ENCODE measurements at places on chromosomes 16 and 17.
A peak's percentile ranks its signal among the peaks of the same experiment; 100 is the strongest.

GRCh38 chr16:68479271-68479670, 31.0 kb upstream of the SMPD3 start:
- DNase-seq: no peak

DNA sequence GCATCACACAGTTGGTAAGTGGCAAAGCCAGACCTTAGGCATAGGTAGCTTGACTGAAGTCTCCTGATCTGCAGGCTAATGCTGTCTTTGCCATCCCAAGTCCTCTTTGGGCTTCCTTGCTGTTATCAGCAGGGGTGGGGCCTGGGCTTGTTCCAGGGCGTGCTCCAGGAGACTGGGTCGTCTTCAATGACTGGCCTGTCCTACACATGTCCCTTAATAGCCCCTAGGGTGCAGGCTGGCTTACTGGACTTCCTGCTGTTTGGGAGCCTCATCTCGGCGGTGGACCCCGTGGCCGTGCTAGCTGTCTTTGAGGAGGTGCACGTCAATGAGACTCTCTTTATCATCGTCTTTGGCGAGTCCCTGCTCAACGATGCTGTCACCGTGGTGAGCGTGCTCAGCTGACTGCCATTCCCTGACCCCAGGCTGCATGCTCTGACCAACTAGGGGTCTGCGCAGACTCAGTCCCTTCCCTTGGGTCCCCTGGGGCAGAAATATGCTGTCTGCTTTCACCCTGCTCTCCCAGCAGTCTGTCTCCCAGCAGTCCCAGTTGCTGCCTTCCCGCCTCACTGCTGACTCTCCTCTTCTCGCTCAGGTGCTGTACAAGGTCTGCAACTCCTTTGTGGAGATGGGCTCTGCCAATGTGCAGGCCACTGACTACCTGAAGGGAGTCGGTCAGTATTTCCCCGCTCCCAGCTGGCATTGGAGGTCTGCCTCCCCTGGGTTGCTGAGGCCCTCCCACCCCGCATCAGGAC, 6.2 kb downstream of the SLC9A5 start:
- DNase-seq: no peak

GRCh38 chr17:29045734-29046472, 3.0 kb downstream of the PIPOX start:
- no peak for DNase-seq

GRCh38 chr17:17315142-17315821, 12.1 kb downstream of the NT5M start:
- DNase-seq: no peak

- no peak for DNase-seq
Observed at GRCh38 chr16:60060731-60061130, 1326.6 kb upstream of the GOT2 start.

- DNase-seq: no peak
Observed at GRCh38 chr17:83057793-83058265, 21.6 kb upstream of the METRNL start.

- no peak for DNase-seq
Observed at GRCh38 chr17:76146053-76146851, 5.2 kb upstream of the FOXJ1 start.

DNA sequence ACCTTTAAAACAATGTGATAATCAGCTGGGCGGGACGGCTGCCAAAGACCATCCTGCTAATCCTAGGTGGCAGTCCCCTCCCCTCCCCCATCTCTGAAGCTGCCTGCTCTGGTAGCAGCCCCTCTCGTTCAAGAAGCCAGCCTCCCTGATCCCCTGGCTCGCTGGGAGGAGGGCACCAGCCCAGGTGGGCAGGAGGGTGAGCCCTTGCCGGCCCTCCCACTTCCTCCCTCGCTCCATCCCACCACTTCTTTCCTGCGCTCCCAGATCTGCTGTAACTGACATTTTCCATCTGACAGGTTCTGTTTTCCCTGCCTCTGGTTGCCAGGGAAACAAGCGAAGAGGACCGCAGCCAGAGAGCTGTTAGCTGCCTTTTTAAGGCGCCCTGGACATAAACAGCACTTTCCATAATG, 155.7 kb upstream of the TNRC6C start:
- DNase-seq: no peak

DNA sequence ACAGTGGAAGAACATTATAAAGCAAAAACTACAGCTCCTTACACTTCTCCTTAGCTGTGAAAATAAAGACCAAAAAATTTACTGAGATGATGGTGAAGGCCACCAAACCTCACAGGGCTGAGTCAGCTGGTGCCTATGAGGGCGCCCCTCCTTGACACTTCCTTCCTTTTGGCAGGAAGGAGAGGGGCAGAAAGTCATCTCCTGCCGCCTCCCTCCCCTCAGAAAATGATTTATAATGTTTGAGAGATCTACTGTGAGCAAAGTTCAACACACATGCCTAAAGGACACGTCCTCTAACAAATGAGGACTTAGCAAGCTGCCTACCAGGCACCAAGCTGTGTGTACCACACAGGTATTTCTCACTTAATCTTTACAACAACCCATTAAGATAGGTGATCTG, 245.7 kb downstream of the PRKCA start:
- no peak for DNase-seq

GRCh38 chr17:48181653-48182052, 74.1 kb downstream of the SNX11 start:
- DNase-seq: no peak

DNA sequence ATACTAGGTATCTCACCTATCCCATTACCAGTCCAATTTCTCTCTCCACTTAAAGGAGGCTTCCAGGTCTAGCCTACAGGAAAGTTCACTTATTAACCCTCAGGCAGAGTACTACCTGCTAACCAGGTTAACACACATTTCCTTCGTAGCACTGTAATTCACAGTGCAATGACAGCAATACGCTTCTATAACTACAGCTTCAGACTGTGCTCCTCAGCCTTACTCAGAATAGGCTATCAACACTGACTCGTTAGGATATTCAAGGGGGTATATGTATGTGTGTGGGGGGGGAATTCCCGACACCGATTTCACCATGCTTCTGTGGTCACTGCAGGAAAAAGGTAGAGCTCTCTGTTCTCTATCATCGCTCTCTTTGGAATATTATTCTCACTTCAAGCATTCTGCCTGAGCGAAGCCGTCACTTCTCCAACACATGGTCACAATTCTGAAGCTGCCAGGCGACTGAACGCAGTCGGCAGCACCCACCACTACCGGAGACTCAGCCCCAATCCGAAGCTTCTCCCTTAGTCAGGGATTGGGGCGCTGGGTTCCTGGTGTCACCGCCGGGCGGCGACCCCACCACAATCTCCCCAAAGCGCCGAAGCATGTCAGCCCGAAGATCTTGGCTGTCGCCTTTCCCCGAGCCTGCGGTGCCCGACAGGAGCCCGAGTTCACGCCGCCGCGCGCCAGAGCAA, 618 bp downstream of the GGA3 start:
- no peak for DNase-seq

- DNase-seq: no peak
Observed at GRCh38 chr16:4138713-4139112, 22.5 kb upstream of the ADCY9 start.

DNA sequence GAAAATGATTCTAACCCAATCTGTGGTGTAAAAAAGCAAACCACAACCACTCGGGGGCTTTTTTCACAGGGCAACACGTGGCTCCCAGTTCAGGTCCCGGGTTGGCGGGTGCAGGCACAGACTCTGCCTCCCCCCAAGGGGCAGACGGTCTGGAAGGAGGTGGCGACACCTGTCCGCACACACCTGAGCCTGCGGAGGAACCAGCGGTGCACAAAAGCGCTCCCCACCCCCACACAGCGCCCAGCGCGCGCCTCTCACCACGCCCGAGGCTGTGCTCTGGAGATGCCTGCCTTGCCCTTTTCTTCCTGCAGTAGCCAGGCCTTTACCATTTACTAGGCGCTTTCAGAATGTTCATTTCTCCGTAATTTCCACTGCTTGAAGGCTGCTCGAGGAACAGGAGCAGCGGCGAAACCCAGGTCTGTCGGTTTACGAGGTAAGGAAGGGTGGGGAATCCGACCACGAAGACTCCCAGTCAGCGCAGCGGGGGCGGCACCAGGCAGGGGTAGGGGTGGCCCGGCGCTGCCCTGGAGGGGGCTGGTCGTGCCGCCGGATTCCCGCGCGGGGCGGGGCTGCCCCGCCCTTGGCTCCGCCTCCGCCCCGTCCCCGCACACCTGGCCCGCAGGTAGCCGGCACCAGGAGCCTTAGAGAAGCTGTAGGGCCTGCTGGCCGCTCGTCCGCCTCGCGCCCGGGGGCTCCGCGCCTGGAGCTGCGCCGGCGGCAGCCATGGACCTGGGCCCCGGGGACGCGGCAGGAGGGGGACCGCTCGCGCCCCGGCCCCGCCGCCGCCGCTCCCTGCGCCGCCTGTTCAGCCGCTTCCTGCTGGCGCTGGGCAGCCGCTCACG, at the start of gene USP43:
USP43 (plus strand) TSS at position 608 of the 842 bp plus-strand sequence; CDS start at position 724, 116 bp downstream.
- DNase-seq: no peak

- no peak for DNase-seq
Observed at GRCh38 chr16:26070302-26071100, 378.7 kb downstream of the HS3ST4 start.

GRCh38 chr17:50213026-50214022, 11.9 kb upstream of the COL1A1 start:
- no peak for DNase-seq

- no peak for DNase-seq
Observed at GRCh38 chr16:11562411-11562810, 24.3 kb downstream of the LITAF start.

- DNase-seq: no peak
Observed at GRCh38 chr16:19555938-19556771, 652 bp downstream of the VPS35L start.

DNA sequence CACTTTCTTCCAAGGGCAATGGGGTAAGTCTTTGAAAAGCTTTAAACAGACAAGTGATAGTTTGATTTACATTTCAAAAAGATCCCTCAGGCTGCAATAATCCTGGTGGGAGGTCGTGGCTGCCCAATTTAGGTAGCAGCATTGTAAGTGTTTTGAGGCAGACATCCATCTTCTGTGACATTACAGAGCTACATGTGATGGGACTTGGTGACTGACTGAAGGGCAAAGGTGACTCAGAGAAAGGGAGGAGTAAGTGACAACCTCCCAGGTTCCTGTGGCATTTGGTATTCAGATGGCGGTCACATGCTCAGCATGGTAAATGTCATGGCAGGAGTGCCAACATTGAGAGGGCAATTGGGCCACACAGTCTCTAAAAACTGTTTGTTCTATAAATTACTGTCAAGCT, 26.5 kb downstream of the STAT3 start:
- no peak for DNase-seq

DNA sequence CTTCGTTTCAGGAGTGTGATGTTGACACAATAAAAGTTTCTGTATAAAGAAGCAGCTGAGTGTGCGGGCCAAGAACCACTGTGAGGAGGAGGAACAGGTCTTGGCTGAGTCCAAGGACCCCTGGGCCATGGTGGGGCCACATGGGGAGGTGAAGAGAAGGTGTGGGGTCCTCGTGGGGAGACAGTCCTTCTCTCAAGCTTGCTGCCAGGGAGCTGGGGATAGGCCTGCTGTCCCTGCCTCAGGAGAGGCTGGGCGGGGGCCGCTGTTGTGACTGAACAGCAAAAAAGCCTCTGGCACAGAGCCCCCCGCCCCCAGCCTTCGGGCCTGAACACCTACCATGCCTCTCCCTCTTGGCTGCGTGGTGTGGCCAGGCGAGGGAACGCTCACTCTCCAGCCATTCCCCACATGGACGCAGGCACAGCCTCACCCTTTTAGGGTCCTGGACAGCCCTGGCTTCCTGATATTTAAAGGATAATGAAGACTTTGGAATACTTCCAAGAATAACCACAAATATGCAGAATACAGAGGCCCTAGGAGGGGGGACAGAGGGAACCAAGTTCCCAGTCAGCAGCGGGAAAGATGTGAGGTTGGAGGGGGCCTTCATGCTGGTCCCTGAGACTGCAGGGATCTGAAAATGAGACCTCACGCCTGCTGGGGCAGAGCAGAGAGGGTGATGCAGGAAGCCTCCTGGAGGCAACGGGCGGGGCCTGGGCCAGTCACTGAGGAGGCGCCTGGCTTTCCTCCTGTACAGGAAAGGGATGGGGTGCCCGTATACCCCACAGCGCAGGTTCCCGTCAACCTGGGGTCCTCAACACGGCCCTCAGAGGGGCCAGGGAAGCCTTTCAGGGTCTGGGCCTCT, 100.0 kb upstream of the CREBBP start:
- DNase-seq: no peak

DNA sequence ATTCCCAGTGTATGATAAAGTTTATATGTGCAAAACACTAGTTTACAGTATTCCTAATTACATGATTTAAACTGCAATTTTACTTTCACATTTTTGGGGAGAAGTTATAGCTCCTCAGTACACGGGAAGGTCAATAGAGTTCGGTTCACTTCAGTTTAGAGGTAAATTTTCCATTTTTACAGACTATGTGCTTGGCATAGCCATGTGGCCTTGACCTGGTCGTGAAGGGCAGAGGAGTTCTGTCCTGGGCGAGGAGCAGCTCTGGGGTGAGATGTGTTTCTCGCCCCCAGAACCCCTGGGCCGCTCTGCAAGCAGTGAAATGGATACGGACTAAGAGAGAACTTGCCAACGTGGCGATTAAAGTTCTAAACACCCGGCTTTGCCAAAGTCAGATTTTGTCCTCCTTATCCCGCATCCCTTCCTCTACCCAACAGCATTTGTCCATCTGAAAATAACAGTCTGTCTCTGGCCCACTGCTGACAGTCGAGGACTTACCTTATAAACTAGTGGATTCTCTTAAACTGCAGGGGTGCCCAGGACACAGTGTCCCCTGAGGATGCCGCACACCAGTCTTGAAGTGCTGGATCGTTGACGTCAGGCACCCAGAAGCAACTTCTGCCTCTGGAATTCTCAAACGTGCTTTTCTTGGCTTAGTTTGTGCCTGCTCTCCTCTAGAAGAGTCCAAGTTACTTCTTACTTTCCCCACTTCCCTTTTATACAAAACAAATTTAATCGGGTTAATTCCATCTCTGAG, 1.5 kb upstream of the SIAH1 start:
- no peak for DNase-seq

GRCh38 chr17:17180741-17181525, 25.2 kb downstream of the PLD6 start:
- DNase-seq: no peak

GRCh38 chr16:49407873-49408550, 34.4 kb downstream of the C16orf78 start:
- peak; percentile 20 for DNase-seq

DNA sequence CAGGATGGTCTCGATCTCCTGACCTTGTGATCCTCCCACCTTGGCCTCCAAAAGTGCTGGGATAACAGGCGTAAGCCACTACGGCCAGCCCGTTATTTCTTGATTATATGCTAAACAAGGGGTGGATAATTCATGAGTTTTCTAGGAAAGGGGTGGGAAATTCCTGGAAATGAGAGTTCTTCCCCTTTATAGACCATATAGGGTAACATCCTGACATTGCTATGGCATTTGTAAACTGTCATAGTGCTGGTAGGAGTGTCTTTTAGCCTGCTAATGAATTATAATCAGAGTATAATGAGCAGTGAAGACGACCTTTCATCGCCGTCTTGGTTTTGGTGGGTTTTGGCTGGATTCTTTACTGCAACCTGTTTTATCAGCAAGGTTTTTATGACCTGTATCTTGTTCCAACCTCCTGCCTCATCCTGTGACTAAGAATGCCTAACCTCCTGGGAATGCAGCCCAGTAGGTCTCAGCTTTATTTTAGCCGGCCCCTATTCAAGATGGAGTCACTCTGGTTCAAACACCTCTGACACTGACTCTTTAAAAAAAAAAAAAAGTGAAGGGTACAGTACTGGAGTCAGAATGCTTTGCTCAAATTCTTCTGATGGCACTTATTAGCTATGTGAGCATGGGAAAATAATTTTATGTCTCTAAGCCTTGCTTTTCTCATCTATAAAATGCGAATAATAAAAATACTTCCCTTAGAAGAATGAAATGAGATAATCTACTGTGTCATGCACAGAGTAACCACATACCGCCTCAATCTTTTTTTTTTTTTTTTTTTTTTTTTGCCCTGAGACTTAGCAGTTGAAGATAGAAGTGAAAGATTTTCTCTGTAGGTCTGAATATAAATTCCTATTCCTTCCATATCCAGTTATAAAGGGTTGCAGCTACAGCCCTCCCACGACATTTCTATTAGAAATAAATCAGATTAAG, 5.1 kb upstream of the CALCOCO2 start:
- no peak for DNase-seq

Data from non-pigmented ciliary epithelial cell (primary cell).